Esophagus squamous epithelium (tissue), 5 donors: ENCODE measurements at places on chromosomes 2 and 18.

- peak; percentile 36 for DNase-seq
These were observed 22.3 kb upstream of the RHOB start for GRCh38 chr2:20424300-20425290.

DNA sequence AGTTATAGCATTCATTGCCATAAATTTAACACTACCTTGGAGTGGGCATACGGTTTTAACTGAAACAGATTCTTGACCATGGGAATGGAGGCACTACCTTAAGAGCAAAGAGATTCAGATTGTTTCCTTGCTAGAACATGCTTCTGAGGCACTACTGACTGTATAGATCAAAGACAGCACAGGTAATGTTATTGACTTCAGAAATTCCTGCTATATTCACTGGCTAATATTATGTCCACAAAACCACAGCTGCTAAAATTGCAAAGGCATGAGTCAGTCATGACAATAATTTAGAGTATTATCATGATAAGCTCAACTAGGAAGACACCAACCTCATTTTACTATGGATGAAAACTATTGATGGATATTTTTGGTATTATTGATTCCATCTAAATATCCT, 39.4 kb downstream of the SLC8A1 start:
- DNase-seq: no peak

DNA sequence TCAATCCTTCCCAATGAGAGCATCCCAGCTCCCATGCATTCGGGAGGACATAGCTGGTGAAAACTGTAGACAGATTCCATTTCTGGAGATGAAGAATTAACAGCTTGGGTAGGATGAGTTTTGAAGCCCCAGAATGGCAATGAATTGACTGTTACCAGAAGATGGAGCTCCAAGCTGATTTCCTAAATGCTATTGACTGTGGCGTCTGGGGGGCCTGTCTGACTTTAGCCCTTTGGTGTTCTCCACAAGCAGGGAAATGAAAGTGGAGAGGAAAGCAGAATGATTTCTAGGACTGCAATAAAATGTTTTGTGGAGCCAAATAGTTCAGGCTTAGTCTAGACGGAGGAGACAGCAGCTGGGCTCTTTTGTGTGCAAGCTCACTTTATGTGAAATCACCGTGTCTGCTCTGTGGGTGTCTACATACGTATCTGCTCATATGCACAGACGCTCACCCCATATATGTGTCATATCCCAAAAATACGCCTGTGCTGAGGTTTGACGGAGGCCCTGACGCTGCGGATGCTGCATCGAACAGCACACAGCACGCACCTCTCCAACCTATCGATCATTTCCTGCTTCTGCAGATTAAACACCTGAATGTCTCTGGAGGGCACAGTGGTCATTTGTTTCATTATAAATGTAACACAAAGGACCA, 166.4 kb upstream of the PXDN start:
- no peak for DNase-seq

DNA sequence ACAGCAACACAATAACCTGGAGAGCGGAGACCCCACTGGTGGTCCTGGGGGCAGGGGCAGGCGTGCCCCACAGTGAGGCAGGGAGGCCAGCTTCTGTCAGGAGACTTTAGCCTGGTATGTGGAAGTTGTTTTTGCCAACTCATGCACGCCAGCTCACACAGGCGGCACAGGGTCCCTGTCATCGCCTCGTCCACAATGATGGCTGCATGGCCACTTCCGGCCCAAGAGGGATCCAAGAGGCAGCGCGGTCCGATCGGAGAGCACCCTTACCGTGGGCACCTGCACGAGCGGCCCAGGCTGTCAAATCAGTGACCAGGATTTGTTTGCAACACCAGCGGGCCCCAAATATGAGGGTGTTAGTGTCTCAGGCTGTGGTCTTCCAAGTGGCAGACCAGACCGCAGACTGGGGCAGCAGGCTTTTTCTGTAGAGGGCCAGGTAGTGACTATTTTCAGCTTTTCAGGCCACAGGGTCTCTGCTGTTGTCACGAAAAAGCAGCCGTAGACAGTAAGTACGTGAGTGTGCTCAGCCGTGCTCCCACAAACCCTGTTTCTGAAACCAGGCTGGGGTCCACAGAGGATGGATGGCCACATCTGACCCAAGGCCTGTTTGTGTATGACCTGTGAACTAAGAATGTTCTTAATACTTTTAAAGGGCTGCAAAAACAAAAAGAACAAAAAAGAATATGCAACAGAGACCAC, 21.2 kb downstream of the SNED1 start:
- no peak for DNase-seq

- no peak for DNase-seq
These were observed 148.3 kb upstream of the HDAC4 start for GRCh38 chr2:239548965-239549595.

GRCh38 chr2:141384676-141385075, 746.1 kb downstream of the LRP1B start:
- no peak for DNase-seq

GRCh38 chr18:57856557-57857280, 53.6 kb upstream of the ATP8B1 start:
- DNase-seq: no peak

DNA sequence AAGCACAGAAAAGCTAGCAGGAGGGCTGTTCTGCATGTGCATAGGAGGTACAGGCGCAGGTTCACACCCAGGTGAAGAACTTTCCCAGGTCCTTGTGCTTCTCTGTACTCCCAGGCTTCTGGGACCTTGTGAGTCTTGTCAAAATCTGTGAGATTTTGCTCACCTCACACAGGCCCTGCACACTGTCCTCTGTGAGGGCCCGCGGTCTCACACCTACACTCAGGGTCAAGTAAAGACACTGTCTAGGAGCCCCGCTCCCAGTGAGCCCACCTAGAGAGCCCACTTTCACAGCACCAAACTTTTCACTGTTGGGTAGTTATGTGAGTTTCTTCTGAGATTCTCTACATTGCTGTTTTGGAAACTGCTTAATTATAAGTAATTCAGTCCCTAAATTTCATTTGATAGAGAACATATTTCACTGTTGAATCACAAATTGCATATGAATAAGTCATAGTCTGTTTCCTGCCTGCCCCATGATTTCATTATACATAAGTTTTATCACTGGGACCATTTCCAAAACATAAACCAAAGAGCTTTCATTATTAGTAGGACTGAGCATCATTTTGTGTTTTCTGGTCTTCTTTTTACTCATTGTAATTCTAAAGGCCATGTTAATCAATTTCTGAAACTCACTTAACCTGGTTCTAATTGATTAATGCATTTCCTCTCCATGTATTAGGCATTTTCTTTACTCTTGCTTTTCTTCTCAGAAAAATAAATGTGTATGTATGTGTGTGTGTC, 234.2 kb upstream of the SPOPL start:
- no peak for DNase-seq

GRCh38 chr2:218470448-218470847, 51.5 kb downstream of the VIL1 start:
- no peak for DNase-seq

- no peak for DNase-seq
These were observed 60.3 kb downstream of the RTP5 start for GRCh38 chr2:241929551-241930490.

GRCh38 chr18:24112464-24112863, 26.4 kb upstream of the CABYR start:
- DNase-seq: no peak

GRCh38 chr2:3223080-3223923, 154.3 kb downstream of the EIPR1 start:
- no peak for DNase-seq

DNA sequence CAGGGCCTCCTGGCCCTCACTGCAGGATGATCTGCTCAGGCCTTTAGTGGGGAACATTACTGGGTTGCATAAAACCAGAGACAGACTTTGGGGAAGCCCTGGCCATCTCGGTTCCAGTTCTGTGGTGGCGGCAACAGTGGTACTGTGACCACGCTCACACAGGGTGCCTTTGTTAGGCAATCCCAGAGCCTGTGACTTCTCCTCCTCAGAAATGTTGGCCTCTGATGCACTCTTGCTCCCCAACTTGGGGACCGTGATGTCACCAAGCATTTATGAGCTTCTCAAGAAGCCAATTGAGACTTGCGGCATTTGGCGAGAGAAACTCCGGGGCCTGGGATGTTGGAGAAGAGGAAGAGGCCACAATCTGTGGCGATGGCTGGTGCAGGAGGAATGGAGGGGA, 80.9 kb upstream of the PKDCC start:
- DNase-seq: no peak

- DNase-seq: no peak
These were observed 15.2 kb upstream of the DNPEP start for GRCh38 chr2:219402665-219403515.

GRCh38 chr2:173750353-173750801, 214.8 kb downstream of the SP3 start:
- DNase-seq: no peak

- DNase-seq: no peak
These were observed 269.8 kb downstream of the BCL11A start for GRCh38 chr2:60283626-60284025.

DNA sequence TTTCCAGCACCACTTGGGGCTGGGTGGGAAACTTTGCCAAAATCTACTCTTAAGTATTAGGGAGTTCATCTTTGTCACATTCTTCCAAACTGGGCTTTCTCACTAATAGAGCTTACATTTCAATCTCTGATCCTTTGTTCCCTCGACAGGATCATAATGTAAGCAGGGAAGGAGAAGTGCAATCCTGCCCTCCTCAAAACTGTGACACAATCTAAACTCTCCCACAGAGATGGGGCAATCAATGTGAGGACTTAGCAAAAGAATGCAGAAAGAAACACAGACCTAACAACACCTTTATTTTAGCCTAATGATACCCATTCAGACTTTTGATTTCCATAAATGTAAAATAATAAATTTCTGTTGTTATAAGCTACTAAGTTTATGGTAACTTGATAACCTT, 40.8 kb downstream of the DSEL start:
- no peak for DNase-seq

DNA sequence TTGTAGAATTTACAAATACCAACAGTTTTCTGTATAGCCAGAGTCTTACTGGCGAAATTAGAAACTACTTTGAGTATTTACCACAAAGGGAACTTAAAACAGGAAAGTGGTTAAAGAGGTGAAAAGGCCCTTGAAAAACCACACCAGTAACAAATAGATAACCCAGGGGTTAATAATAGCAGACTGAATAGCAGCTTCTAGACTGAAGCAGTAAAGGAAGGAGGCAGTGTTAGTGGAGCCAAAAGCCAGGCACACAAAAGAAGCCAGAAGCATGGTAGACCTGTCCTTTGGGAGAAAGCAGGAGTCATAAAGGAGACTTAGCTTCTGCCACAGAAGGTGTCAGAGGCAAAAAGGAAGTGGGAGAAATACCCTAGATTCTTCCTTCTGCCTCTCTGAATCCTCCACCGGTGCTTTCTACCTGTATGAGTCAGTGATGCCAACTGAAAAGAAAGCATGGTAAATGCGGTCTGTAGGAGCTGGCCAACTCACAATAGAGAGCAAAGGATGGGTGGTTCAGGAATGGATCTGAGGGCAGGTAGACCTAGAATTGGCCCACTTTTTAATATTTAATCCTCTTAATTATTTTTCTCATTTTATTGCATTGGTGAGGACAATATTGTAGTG, 97.3 kb downstream of the ARL6IP6 start:
- DNase-seq: no peak

GRCh38 chr2:99714349-99714748, 224.5 kb upstream of the REV1 start:
- DNase-seq: no peak

GRCh38 chr18:75977081-75977480, 518.0 kb downstream of the ZNF516 start:
- DNase-seq: no peak

DNA sequence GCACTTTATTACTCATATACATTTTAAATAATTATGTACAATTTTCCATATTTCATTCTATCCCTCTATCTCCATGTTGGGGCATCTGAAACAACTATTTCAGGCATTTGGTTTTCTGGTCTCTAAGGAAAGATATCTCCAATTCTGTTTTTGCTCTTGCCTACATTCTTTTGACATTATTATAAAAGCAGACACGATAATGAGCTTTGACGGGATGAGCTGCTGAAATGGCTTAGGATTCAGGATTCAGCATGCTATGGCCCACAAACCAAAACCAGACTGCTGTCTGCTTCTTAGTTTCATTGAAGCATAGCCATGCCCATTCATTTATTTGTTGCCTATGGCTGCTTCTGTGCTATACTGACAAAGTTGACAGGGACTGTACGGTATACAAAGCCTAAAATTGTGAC, 42.7 kb upstream of the GLS start:
- no peak for DNase-seq

GRCh38 chr2:109385506-109385905, 228.3 kb downstream of the SEPTIN10 start:
- DNase-seq: no peak

DNA sequence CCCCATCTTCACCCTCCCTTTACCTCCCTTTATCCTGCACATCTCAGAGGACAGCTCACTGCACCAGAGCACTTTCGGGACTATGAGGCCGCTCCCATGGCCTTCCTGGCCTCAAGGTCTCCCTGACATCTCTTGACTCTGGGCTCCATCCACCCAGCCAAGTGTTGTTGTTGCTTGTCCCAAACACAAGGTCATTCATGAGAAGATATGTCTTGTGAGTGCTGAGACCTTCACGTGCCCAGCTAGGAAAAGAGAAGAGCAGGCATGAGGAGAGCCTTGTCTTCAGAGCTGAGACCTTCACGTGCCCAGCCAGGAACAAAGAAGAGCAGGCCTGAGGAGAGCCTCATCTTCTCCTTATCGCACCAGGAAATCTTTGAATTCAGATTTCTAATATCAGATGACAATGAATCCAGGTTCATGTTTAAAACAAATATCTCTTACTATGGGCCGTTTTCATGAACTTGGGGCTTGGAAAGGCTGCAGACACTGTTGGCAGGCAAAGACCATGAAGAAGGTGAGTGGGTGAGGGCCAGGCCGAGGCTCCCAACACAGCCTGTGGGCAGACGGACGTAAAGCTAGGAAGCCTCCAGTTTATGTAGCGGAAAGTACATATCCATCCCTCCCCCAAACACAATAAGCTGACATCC, 256.1 kb downstream of the NDUFA10 start:
- DNase-seq: no peak

DNA sequence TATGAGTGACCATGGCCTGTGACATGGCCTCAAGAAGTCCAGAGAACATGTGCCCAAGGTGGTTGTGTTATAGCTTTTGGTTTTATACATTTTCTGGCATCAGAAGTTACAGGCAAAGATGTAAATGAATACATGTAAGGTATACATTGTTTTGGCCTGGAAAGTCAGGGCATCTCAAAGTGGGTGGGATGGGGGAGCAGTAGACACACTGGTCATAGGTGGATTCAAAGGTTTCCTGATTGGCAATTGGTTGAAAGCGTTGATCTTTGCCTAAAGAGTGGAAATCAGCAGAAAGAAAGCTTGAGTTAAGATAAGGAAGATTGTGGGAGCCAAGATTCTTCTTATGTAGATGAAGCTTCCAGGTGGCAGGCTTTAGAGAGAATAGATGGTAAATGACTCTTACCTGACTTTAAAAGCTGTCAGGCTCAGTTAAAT, 62.1 kb upstream of the DYNAP start:
- no peak for DNase-seq

DNA sequence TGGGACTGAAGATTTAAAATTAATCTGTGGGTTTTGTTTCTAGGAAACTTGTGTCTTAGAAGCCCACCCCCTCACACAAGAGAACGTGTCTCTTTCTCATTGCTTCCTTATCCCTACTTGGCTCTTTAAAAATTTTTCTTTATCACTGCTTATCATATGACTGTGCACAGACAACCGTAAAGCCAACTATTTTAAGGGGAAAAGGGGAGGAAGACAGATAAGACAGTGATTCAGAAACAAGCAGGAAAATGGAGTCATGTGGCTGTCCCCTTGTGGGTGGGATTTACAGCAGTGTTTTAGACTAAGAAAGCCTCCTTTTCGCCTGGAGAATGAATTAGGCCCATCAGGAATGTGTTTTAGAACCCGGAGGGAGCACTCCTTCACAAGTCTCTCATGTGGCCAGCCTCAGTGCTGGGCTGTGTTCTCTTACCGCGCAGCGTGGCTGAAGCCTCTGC, 17.6 kb downstream of the PRKCE start:
- no peak for DNase-seq
